Stimulated activated CD8-positive, alpha-beta memory T cell treated with anti-CD3 and anti-CD28 coated beads, Interleukin-7, amount 100 ng/mL, for 1 hour (primary cell): ENCODE measurements at places on chromosomes 1 and 21.

- DNase-seq = no peak
These were observed 2.2 kb upstream of the IRF6 start for GRCh38 chr1:209808059-209808581.

- DNase-seq = no peak
These were observed 41.0 kb upstream of the DR1 start for GRCh38 chr1:93304716-93305138.

- no peak for DNase-seq
These were observed 57.2 kb downstream of the LEPR start for GRCh38 chr1:65477414-65478378.

- DNase-seq = no peak
These were observed 32.4 kb upstream of the BSDC1 start for GRCh38 chr1:32426489-32427255.

DNA sequence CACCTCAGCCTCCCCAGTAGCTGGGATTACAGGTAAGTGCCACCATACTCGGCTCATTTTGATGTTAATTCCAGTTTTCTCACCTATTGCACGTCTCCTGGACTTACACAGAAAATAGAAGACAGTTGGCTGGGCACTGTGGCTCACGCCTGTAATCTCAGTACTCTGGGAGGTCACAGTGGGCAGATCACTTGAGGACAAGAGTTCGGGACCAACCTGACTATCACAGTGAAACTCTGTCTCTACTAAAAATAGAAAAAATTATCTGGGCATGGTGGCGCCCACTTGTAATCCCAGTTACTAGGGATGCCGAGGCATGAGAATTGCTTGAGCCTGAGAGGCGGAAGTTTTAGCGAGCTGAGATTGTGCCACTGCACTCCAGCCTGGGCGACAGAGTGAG, 44.1 kb downstream of the DYRK1A start:
- DNase-seq = no peak

- no peak for DNase-seq
These were observed 73.2 kb upstream of the CYP2J2 start for GRCh38 chr1:59999746-60000145.

DNA sequence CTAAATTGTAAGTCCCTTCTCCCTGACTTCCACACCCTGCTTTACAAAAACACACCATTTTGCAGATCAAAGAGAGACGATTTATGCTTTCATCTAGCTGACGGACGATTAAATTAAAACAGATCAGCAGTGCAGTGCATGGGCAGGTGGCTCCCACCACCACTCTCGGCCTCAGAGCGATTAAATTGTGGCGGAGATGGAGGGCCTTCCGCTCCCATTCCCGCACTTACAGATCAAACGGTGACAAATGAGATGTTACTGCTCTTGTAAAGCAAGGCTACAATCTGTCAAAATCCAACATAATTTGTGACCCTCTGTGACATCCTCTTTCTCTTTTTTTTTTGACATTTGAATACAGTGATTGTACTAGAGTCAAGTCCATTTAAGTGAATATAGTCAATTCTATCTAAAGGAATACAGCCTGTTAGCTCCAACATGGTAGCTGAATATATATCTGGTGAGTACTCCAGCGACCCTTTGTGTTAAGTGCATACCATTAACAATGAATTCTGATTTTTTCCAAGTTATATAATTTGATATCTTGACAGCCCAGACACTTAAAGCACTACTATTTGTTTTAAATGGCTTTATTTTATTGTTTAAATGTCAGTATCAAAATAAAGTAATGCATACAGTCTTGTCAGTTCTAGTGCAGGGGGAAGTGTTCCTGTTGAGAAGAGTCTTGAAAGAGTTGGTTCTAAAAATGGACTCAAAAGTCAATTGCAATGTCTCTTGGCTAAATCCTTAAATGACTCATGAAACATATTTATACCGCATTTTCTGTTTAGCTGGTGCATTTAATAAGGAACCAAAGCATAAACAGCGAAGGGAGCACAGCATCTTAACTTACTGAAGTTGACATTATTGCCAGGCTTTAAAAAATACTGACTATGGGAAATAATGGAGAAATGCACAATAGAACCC, 109.0 kb downstream of the ESRRG start:
- no peak for DNase-seq

DNA sequence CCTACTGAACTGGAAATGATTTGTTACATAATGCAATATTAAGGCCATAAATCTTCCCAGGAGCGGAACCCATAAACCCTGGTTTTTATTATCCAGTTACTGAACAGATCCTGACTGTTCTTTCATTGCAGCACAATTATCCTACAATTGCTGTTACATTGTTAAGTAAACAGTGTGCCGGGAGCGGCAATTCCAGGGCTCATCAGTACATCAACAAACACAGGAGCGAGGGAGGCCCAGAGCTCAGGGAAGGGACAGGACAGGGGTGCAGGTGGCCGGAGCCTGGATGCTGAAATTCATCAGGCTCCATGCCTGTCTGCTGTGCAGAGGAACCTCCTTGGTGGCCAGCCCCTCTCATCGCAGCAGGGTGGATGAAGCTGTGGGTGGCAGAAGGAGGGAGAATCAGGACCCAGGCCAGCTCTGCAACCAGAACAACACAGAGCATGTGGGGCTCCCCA, 544.7 kb downstream of the NPHP4 start:
- no peak for DNase-seq

GRCh38 chr1:168135921-168136708, 615 bp downstream of the GPR161 start:
- DNase-seq = no peak

GRCh38 chr1:31640964-31641363, 3.7 kb downstream of the PEF1 start:
- no peak for DNase-seq

DNA sequence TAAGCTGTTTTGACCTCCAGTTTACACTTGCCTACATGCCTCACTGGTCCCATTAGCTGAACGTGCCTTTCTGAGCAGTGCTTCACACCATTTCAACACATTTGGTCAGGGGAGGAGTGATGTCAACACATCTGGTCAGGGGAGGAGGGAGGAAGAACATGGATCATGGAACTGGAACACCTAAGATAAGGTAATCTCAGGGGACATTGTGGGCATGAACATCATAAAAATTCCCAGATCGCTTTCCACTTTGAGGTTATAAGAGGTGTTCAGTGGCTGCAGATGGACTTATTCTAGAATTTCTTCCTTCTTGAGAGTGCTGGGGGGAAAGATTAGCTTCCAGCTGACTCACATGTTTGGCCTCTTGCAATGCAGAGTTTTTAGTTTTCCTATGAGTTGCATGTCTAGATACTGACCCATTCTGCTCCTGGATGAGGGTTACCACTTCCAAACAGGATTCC, 2.0 kb downstream of the QSOX1 start:
- no peak for DNase-seq

GRCh38 chr1:71593523-71593922, 512.7 kb upstream of the ZRANB2 start:
- DNase-seq = no peak

- DNase-seq = peak; percentile 21
These were observed 506 bp downstream of the JUN start for GRCh38 chr1:58783090-58783992.

- no peak for DNase-seq
These were observed 13.2 kb downstream of the S100A7A start for GRCh38 chr1:153429266-153430165.

GRCh38 chr1:180571060-180571831, 12.5 kb downstream of the OVAAL start:
- DNase-seq = no peak

GRCh38 chr21:14010729-14011128, 200.0 kb downstream of the LIPI start:
- DNase-seq = no peak
